ENCODE measurements at places on chromosomes 1 and 21.

GRCh38 chr1:32705516-32705915 lies 2.9 kb upstream of the SYNC start:
- no peak for DNase-seq

GRCh38 chr1:61141288-61142042 lies 59.1 kb downstream of the NFIA start:
- no peak for DNase-seq

GRCh38 chr21:26783466-26784195 lies 61.6 kb downstream of the ADAMTS1 start:
- DNase-seq: no peak

GRCh38 chr1:33330361-33330890 lies 9.5 kb upstream of the A3GALT2 start:
- DNase-seq: no peak

DNA sequence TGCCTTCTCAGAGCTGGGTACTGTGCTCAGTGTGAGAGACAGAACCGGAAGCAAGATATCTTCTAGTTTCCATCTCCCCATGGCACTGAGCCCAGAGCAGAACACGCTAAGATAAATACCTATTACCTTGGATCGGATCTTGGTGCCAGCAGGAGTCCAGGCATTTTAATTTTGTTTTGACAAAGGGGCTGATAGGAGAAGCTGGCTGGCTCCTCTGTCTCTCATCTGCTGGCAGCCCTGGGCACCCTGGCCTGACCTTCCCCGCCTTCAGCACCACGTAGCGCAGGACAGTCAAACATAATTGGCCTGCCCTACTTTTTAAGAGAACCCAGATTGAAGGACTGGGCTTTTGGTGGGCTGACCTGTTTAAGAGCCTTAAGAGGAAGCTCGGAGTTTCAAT lies 160.7 kb upstream of the KLHDC7A start:
- no peak for DNase-seq

- DNase-seq: no peak
These were observed 3.2 kb downstream of the BARHL2 start for GRCh38 chr1:90713741-90714509.

GRCh38 chr1:157153746-157154145 lies 15.6 kb upstream of the ETV3 start:
- DNase-seq: no peak
